ENCODE measurements at places on chromosomes 3 and 15.

DNA sequence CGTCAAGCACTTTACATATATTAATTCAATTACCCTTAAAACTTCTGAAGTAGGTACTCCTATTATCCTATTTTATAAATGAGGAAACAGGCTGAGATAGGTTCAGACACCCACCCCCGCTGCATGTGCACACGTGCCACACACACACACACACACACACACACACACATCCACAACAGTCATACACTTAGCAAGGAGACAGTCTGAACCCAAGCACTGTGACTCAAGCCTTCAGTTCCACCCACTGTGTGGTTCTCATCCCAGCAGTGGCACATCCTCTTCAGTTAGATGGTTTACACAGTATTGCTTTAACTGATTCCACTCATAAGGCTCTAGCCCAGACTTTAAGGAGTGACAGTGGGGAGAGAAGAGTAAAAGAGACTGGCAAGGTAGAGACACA lies 91.1 kb upstream of the FGF7 start:
- DNase-seq, result no peak

- DNase-seq, result no peak
Measured at GRCh38 chr3:193788189-193788991, 195.4 kb downstream of the OPA1 start.

GRCh38 chr15:74302821-74303359 lies 64.6 kb downstream of the CYP11A1 start:
- peak; percentile 7 for DNase-seq

- no peak for DNase-seq
Measured at GRCh38 chr3:51156147-51156546, 228.9 kb upstream of the MANF start.

DNA sequence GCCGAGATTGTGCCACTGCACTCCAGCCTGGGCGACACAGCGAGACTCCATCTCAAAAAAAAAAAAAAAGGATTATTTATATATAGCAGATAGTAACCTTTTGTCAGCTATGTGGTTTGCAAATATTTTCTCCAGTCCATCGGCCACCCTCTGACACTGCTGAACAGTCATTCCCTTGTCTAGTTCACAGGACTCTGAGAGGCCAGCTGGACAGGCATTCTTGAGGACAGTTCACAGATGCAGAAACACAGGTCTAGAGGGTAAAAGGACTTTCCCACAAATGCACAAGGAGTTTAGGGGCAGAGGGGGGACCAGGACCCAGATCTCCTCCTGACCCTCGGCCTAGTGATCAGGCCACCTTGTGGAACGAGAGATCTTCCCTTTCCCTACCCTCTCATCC lies 7.5 kb upstream of the TMEM40 start:
- DNase-seq, result no peak

DNA sequence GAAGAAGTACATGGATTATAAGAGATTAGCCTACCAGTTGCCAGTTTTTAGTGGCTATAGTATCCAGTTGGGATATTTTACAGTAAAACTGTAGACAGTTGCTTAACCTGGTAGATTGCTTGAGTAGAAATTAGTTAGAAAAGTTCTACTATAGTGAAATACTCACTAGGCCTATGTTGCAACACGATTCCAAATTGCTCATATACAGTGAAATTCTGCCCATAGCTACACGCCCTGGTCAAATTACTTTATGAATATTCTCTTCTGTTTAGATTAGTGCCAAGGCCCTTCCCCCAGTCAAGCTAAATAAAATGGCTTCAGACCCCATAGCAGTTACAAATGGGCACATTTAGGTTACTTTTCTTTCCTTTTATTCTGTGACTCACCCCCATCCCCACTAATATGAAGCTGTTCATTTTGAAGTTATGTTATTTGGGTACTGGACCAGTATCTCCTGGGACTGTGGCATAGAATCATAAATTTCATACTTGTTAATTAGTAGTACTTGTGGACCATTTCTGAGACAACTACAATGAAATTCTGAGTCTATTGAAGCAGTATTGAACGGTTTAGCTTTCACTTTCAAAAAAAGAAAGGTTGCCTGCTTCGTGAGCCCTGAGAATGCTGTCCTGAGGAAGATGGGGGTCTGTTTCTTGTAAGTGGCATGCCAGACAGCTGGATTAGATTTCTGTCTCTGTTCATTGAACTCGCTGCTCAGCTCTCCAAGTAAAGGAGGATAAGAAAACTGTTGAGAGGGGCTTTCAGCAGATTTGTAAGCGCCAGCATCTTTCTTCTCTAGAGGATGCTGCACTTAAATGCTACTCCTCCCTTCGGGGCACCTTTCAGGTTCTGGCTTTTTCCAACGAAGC lies 65.8 kb upstream of the CFAP20DC start:
- no peak for DNase-seq

DNA sequence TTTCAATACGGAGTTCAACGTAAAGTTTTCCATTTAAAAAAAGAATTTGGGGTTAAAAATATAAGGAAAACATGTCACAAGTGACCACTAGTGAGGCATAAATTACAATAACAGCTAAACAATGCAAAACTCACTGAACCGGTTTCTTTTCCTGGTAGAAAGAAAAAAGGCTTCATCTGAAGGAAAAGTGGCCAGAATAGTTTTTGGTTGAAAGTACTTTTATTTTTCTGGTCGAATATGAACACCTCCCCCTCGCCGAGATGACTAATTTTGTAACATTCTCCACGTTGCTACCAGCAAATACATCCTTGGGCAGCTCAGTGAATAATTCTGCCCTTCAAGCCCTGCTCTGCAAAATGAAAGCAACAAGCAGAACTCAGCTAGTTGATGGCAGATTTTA lies 3.9 kb upstream of the SRGAP3 start:
- no peak for DNase-seq

Data from SHP77 treated with DMSO at 0.1 percent for 48 hours (cell line).